ENCODE measurements at places on chromosomes 2 and 18.

DNA sequence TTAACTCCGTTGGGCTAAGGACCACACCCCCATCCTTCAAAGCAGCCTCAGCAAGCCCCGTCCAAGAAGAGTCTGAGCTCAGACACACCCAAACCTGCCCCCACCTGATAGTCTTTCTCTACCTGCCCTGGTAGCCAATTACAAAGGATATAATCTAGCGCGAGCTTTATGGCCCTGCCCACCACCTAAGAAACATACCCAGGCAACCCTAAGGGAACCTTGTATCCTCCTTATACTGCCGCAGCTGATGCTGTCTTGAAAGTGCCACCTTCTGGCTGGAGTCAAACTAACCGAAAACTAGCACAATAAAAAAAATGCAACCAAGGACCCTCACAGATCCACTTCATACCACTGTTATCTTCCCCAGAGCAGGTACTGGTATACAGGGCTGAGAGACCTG is 628.3 kb upstream of the REG3G start:
- no peak for DNase-seq

- DNase-seq, result no peak
Measured at GRCh38 chr2:22035361-22035830, 911.6 kb downstream of the TDRD15 start.

- no peak for DNase-seq
Measured at GRCh38 chr2:238163481-238164198, 4.9 kb downstream of the ERFE start.

DNA sequence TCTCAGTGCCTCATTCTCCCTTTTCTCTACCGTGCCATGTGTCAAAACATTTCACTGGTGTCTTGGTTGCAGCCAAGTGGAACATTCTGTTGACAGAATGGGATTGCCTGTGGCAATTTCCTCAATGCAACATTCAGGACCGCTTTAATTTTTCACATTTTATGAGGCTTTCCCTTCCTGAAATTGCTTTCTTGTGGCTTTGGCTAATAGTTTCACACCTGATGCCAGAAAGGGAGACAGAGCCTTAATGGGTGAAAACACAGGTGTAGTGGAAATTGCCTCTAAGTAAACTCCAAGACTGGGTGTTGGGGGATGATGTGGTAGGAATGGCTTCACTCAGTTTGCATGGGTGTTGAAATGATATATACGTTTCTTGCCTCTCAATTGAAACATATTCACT is 278.3 kb downstream of the TSN start:
- no peak for DNase-seq

DNA sequence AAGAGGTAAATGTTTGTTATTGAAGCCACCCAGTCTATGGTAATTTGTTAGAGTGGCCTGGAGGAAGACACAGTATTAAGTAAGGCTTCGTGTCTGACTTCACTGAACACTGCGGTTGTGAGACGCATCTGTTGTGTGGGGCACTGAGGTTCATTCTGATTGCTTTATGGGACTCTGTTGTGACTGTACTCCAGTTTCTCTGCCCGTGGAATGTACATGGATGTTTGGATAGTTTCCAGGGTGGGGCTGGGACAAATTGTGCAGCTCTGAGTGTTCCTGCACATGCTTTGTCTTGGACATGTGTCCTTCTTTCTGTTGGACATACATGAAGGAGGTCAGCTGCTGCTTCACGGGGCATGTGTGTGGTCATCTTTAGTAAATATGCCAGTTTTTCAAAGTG is 58.6 kb downstream of the ODC1 start:
- DNase-seq, result no peak

GRCh38 chr2:8427211-8427610 is 254.6 kb upstream of the ID2 start:
- DNase-seq, result no peak

- no peak for DNase-seq
Measured at GRCh38 chr2:46803911-46804670, 111.5 kb downstream of the MCFD2 start.

GRCh38 chr2:8281234-8281633 is 400.6 kb upstream of the ID2 start:
- no peak for DNase-seq

- DNase-seq, result no peak
Measured at GRCh38 chr2:67858886-67859285, 203.9 kb downstream of the C1D start.

- DNase-seq, result no peak
Measured at GRCh38 chr2:237057893-237058300, 27.8 kb upstream of the COPS8 start.

DNA sequence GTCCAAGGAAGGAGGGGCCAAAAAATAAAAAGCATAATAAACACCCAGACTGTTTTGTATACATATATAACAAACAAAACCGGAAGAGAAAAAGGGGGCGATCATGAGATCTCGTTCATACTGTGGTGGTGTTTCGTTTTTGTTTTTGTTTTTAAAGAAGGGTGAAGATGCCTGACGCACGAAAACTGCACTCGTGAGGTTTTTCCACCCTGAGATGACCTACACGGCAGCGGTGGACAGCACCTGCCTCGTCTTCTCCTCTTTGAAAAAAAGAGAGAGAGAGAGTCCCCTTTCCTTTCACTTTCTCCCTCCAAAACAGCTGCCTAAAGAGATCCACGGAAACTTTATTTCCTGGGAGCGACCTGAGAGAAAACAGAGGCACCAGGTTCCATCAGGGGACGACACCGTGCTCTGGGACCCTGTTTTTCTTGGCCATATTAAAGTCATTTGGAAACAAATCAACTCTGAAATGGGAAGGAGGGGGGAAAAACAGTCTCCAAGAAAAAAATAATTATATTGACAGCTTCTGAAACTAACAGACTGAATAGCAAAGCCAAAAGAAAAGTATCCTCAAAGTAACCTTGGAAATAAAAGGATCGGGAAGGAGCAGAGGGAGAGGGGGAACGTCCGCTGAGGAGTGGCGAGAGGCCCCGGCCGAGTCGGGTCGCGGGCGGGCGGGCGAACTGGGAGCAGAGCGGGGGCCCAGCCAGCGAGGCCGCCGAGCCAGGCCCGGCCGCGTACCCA is 3.5 kb downstream of the POU3F3 start:
- no peak for DNase-seq
